Dermis blood vessel endothelial cell (primary cell): ENCODE measurements at places on chromosomes 5 and 9. TPM values are rescaled to one million over a fixed set of nuclear protein-coding genes. Genes with fewer than 3 reads are reported as not detected.

DNA sequence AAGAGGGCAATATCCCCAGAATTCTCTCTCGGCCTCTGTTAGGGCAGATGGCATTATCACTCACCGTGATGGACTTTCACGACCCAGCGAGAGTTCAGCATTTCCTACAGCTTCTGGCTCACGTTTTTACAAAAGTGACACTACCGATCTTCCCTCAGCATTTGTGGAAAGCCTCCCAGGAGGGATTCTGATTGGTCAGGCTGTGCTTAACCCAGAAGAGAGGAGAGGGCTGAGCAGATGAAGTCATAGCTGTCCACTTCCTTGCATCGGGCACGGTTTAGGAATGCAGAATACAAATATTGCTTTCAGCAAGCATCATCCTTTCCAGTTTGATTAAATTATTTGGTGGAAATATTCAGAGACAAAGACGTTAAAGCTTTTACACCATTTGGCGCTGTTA, 277.4 kb upstream of the MSX2 start:
- DNase-seq, result no peak

DNM1 gene
- 0.17 and 0.33 TPM in 2 replicates for total RNA-seq

DNA sequence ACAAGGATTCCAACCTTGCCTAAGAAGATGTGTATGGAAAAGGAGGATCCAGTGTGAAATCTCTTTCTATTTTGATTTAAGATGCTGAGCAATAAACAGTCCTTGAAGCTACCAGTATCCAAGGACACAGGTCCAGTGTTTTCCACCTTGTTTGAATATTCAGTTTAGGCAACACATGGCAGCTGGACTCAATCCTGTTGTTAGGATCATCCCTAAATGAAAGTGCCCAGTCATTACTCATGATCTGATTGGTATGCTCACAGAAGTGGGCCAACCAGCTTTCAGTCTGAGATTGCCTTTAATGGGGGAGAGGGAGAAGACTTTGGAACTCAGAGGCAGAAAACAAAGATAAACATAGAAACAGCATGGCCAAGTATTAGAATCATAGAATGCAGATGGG, 355.7 kb upstream of the ADAMTSL1 start:
- no peak for DNase-seq

CARD9 gene
- 0.34 and 1.1 TPM in 2 replicates for total RNA-seq

DNA sequence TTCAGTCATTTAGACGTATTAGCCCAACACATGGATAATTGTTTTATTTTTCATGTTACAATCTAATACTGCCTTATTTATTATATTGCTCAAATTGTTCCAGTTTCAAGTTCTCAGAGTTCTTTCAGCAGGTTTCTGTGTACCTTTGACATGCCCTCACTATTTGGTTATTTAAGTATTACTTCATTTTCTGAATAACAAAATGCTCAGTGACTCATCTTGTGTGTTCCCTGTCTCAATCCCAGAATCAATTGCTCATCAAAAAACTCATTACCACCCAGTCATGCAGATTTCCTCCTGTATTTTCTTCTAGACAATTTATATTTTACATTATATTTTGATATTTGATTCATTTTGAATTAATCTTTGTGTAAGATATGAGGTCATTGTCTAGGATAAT, 562.6 kb downstream of the ANXA1 start:
- DNase-seq, result no peak

DNA sequence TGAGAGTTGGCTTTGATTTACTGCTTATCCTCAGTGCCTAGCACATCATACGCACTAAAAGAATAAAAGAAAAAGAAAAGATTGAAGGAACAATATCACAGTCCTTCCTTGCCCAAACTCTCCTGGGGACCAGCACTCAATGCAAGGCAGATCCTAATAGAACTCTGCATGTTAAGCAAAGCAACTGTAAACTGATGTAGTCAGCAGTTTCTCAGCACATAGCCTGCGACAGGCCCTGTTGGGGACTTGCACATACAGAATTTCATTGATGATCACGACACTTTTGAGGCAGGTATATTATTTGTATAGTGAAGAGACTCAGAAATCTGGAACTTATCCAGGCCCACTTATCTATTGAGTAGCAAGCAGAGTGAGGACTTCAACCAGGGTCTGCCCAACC, 15.4 kb downstream of the NIPAL4 start:
- DNase-seq, result no peak
